ENCODE measurements at places on chromosomes 2 and 18.
A peak's percentile ranks its signal among the peaks of the same experiment; 100 is the strongest.

DNA sequence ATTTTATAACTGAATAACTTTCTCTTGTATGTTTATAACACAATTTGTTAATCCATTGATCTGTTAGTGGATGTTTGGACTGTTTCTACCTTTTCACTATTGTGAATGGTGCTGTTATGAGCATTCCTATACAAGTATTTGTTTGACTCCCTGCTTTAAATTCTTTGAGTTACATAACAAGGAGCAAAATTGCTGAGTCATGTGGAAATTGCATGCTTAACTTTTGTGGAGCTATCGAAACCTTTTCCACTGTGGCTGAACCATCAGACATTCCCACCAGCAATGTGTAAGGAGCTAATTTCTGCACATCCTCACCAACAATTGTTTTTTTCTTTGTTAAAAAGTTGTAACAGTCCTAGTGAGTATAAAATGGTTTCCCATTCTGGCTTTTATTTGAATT is 415.5 kb downstream of the CBLN2 start:
- DNase-seq, result no peak

DNA sequence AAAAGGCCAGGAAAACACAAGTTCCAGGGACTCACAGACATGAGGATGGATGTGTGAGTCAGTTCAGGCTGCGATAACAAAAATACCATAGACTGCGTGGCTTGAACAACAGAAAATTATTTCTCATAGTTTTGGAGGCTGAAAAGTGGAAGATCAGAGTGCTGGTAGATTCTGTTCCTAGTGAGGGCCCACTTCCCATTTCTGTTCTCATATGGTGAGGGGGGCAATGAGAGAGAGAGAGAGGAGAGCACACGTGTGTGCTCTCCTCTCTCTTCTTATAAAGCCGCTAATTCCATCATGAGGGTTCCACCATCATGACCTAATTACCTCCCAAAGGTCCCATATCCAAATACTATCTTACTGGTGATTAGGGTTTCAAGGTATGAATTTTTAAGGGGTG is 23.0 kb downstream of the KLHL14 start:
- DNase-seq, result no peak

DNA sequence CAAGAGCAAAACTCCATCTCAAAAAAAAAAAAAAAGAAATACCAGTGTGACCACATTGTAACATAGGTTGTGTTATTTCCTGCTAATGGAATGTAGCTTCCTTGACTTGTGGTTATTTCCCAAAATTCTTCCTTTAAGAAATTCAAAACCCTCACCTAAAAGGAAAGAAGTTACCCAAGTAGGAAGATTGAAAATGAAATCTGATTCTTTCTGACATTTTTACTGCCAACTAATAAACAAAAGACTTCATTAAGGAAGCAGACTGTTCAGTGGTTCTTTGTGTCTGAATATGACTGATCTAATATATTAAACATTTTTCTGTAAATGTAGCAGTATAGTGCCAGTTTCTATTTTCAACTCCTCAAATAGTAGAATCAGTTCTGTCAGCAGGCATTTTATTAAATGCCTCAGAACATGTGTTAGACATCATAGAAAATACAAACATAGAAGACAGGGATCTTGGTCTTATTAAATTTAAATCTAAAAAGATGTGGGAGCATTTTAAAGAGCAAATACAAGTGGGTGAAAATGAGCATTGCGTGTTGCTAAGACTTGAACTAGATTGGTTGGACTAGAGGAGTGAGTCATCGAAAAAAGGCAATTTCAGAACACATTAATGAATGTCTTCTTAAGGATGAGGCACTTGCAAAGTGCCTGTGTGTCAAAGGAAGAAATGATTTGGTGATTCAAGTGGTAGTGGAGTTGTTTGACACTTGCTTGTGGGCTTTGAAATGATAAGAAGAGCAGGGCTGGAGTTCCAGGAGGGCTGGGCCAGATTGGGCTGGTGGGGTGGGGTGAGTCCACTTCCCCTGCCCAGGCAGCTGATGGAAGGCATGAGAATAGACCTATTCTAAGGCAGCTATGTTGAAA is 53.4 kb downstream of the PKP4 start:
- DNase-seq, result no peak

- DNase-seq, result no peak
Measured at GRCh38 chr18:23270986-23271680, 135.8 kb downstream of the CABLES1 start.

GRCh38 chr2:26682155-26682554 is 10.4 kb upstream of the KCNK3 start:
- peak; percentile 45 for DNase-seq

GRCh38 chr2:137165968-137166367 is 400.6 kb downstream of the THSD7B start:
- DNase-seq, result no peak

GRCh38 chr2:59034837-59035236 is 793.7 kb upstream of the FANCL start:
- no peak for DNase-seq

GRCh38 chr18:21000667-21001066 is 110.9 kb downstream of the ROCK1 start:
- DNase-seq, result no peak

DNA sequence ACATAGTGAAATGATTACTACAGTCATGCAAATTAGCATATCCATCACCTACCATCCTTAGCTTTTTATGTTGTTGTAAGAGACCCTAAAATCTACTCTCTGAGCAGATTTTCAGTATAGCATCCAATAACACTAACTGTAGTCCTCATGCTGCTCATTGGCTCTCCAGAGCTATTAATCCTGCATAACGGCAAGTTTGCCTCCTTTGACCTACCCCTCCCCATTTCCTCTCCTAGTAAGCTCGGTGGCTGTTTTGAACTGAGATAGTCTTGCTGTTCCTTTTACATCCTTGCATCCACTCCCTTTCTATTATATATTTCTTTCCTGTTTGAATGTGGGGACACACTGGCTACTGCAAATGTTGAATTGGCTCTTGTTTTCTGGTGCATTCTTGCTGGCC is 481.5 kb downstream of the TSN start:
- DNase-seq, result no peak

DNA sequence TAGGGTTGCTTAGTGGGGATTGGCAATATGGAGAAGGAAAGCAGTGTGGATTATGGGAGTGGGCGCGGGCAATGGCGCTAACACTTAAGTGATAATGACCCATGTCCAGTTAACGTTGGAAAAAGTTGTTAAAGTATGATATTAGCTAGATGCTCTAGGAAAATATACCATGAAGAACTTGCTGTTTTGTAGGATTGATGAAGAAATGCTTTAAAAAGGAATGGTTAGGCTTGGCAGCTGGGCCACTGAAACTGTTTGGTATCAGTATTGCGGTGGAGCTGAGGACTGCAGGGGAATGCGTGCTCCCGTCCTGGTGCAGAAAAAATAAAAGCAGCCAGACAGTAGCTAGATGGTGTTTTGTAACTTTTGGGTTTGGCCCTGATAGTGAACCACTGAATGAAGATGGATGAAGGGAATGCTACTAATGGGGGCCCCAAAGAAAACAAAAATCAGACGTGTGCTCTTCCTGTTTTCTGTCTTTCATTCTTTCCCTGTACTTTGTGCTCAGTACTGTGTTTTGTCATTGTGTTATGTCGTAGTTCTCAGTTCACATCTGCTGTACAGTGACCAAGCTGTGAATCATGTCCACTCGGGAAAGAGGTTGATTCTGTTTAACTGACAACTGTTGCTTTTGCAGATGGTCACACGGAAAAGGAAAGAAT is 999 bp downstream of the INSIG2 start:
- peak; percentile 29 for DNase-seq

DNA sequence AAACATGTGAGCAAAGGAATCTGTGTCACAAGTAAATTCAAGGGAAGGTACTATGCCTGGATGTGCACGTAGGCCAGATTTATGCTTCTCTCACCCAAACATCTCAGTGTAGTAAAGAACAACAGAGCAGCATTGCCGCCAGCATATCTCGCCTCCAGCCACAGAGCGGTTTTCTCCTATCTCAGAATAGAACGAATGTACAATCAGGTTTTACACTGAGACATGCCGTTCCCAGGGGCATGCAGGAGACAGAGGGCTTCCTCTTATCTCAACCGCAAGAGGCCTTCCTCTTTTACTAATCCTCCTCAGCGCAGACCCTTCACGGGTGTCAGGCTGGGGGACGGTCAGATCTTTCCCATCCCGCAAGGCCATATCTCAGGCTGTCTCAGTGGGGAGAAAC is 175.3 kb downstream of the RPIA start:
- DNase-seq, result peak; percentile 6

DNA sequence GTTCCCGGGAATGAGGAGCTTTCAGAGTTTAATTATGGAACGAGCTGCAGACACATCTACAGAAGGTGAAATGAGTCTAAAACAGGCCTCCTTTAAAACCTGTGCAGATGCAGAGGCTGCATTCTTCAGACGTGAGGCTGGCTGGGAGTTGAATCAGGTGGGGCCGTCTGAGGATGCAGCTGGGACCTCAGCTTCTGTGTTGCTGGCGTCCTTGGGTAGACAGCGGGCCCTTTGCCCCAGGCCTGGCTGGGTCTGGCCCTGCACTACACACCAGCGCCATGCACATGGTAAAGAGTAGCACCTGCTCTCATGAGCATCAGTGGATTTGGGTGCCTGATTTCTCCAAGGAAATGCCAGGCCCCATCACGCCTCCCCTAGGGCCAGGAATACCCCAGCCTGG is 67.3 kb downstream of the TMEM18 start:
- no peak for DNase-seq

DNA sequence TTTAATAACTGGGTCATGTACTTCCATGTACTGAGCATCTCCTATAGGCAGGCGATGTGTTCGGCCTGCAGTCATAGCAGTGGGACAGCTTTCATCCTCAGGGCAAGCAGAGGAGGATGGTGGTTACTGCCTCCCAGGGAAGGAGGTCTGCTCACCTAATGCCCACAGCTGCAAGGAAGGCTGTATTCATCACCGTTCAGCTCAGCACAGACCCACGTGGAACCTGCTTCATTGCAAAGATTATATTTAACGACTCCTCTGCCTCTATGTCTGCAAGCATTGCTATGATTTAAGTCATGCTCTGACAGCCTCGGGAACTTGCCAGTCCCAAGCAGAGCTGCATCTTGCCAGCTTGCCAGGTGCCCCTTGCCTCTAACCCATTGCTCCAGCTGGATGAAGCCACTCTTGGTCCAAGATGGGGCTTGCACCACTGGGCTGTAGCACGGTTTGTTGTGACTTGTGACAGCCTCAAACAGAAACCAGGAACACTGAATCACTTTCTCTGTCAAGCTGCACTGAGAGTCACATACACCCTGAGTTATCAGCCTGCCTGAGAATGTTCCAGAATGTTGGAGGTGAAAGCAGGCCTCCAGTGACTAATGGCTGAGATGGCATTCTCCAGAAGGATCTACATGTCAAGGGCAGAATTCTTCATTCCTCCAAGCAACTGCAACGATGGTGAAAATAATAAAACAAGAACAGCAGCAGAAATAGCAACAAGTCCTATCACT is 651.1 kb upstream of the ID2 start:
- no peak for DNase-seq

- peak; percentile 82 for DNase-seq
Measured at GRCh38 chr2:185291035-185291647, 447.5 kb upstream of the FSIP2 start.

GRCh38 chr2:214946949-214947348 is 137.5 kb upstream of the BARD1 start:
- no peak for DNase-seq

DNA sequence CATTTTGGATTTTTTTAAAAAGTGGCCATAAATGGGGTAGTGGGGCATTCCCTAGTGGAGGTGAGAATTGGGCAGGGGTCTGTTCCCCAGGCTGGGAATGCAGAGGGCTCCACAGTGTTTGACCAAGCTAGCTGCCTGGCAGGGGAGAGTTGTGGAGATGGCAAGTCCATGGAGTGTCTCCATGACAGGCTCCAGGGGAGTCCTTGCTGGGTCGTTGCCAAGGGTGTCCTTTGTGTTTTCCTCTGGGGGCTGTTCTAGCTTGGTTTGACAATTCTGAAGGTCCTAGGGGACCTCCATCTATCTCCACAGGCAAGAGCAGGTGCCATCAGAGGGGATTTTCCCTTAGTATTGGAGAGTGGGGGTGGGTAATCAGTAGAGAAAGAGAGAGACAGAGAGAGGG is 265.3 kb downstream of the DYSF start:
- DNase-seq, result no peak
